Stimulated activated CD4-positive, alpha-beta T cell treated with anti-CD3 and anti-CD28 coated beads, Interleukin-15, amount 100 ng/mL, for 1 hour (primary cell): ENCODE measurements at places on chromosomes 2 and 18.
A peak's percentile ranks its signal among the peaks of the same experiment; 100 is the strongest.

- DNase-seq = no peak
These were observed 408.0 kb upstream of the RGPD4 start for GRCh38 chr2:107418708-107419107.

DNA sequence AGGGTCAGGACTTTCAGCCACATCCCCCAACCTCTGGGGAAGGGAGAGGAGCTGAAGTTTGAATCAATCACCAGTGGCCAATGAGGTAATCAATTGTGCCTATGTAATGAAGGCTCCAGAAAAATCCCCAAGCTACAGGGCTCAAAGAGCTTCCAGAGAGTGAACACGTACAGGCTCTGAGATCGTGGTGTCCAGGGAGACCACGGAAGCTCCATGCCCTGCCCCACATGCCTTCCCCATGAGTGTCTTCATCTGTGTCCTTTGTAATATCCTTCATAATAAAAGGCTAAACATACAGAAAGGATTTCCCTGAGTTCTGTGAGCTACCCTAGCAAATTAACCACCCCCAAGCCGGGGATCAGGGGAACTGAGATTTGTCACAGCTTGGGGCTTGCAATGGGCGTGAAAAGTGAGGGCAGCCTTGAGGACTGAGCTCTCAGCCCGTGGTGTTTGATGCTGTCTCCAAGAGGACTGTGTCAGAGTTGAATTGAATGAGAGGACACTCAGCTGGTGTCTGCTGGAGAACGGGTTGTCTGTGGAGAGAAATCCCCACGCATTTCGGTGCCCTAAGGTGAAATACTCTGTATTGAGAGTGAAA, 25.5 kb upstream of the TUBB6 start:
- DNase-seq = no peak

GRCh38 chr2:66034467-66034866, 400.5 kb upstream of the MEIS1 start:
- no peak for DNase-seq

DNA sequence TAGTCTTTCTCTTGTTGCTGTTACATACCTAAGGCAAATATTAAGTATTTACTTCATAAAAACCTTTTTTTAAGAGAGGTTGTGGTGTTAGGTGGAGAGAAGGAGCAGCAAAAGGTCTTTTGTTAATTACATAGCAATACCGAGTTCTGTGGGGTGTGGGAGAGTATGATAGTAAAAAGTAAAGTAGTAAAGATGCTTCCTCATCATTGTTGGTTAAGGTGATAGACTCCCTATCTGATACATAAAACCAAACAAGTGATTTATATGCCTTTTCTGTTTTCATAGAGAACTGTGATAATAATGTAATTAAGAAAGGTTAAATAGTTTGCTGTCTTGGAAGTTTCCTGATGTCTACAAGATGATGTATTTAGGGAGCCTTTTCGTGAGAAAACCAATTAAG, 75.4 kb downstream of the EML4 start:
- DNase-seq = no peak

- DNase-seq = no peak
These were observed 9.0 kb downstream of the ASB1 start for GRCh38 chr2:238435752-238436096.

GRCh38 chr2:170361090-170361936, 183.4 kb downstream of the MYO3B start:
- peak; percentile 5 for DNase-seq

GRCh38 chr2:220913384-220913783, 658.7 kb downstream of the EPHA4 start:
- no peak for DNase-seq

GRCh38 chr2:9973690-9974089, 22.2 kb downstream of the GRHL1 start:
- DNase-seq = no peak

- no peak for DNase-seq
These were observed 511.6 kb downstream of the PLCL1 start for GRCh38 chr2:198315791-198316630.

DNA sequence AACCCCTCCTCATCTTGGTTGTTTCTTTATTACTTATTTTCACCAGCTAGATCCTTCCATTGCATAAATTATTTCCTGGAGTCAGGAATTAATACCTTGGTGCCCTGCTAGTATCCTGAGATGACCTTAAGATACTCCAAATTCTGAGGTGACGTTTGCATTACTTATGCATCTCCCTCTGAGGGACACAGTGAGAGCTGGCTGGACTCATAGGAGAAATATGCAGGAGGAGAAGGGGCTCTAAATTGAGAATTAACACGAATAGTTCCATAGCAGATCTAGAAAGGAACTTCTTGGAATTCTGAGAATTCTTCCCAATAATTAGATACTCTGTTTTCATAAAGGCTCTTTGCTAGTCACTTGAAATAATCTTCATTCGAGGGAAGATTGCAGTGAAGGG, 310.6 kb upstream of the ZEB2 start:
- DNase-seq = no peak

- DNase-seq = no peak
These were observed 51.1 kb downstream of the CTIF start for GRCh38 chr18:48589797-48590519.

GRCh38 chr2:101802329-101802728, 104.8 kb downstream of the MAP4K4 start:
- DNase-seq = no peak

DNA sequence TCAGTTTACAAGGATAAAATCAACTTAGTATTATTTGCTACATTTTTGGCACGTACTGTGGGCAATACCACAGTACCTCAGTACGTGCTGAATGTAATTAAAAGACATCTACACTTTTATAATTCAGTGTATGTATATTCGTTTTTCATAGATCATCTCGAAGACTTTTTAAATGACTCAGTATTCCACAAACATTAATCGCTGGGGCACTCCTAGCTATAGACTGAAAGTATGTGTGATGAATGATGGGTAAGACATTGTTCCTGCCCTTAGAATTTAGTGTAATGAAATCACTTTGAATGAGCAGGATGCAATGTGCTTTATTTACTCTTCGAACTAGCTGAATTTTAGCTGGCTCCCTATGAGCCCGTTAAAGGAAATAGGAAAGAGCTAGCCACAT, 245.6 kb upstream of the RASGRP3 start:
- no peak for DNase-seq

GRCh38 chr18:59659508-59660170, 37.6 kb downstream of the CCBE1 start:
- DNase-seq = no peak

DNA sequence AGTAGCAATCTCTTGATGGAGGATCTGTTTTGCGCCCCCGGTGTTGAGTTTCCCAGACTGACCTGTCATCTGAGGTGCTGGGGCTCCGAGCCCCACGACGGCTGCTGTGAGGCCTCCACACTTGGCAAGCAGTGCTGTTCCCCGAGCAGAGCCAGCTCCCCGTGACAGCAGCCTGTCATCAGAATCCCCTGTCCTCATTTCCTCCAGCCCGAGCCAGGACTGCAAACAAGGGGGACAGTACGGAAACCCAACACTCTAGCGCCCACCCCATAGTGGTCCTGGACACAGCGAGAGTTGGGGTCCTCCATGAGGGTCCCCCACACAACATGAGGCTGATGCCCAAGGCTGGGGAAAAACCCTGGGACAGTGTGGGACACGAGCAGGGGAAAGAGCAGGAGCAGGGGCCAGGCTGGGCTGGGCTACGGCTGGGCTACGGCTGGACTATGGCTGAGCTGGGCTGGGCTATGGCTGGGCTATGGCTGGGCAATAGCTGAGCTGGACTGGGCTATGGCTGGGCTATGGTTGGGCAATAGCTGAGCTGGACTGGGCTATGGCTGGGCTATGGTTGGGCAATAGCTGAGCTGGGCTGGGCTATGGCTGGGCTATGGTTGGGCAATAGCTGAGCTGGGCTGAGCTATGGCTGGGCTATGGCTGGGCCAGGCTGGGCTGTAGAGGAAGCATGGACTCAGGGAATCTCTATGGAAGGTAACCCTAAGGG, 1.5 kb upstream of the KLHL30 start:
- no peak for DNase-seq
